ENCODE measurements at places on chromosomes 12 and 14.

DNA sequence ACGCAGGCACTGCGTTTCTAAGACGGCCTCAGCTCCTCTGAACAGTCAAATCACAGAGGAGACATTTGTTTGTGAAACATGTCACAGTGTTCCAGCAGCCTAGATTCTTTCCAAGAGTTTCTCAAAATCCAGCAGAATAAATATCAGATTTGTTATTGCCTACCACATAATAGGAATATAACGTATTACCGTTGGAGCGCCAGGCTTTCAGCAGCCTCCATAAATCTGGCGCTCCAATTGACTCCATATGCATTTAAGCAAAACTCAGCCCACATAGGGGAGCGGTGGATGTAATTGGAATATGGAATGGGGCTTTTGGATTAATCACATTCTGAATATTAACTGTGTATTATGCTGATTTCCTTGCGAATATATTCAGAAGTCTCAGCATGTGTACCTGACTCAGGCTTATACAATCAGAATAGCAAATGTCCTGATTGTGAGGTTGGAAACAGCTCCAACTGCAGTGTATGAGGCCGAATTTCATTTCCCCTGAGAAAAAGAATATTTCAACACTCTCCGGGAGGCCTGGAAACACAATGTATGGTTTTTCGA lies 174.0 kb downstream of the ASCL4 start:
- DNase-seq = no peak

- no peak for DNase-seq
Observed at GRCh38 chr12:29148596-29148910, 525 bp upstream of the FAR2 start.

- DNase-seq = no peak
Observed at GRCh38 chr14:94550041-94550440, 11.2 kb upstream of the SERPINA4 start.

- no peak for DNase-seq
Observed at GRCh38 chr14:59155886-59156285, 32.6 kb upstream of the DAAM1 start.

- DNase-seq = no peak
Observed at GRCh38 chr12:14957551-14958168, 3.7 kb downstream of the ARHGDIB start.

DNA sequence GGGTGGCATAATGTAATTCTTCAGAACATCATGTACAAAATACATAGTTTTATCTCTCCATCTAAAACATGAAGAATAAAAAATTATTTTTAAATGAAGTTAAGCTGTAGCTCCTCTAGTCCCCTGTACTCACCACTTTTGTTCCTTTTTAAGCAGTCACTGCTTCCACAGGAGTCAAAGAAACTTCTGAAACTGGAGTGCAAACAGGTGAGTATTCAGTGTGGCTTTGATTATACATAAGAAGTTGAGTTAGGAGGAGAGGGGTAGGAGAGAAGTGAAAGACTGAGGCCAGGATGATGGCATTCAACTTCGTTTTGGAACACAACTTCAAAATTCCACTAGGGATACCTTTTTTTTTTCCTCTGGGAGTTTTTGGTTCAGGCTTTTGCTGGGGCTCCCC lies 131.4 kb upstream of the CNTN1 start:
- no peak for DNase-seq

GRCh38 chr14:73286598-73286997 lies 49.3 kb downstream of the PAPLN start:
- no peak for DNase-seq

GRCh38 chr12:116980083-116980482 lies 69.3 kb downstream of the FBXW8 start:
- no peak for DNase-seq

DNA sequence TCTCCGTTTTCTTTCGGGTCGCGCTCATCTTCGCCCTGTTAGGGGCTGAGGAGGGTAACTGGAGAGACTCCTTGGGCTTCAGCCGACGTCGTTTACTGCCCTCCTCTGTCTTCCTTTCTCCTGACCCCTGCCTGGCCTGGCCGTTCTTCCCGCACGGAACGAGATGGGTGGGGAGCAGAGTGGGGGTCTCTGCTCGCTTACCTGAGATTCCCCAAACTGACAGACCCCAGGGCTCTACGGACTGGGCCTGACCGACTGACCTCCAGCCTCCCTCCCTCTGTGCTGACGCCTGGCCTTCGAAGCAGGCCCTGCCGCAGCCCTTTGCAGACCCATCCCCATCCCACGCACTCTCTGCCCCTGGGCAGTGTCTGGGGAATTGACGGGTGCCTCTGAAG lies 439 bp downstream of the GOLGA5 start:
- DNase-seq = no peak

DNA sequence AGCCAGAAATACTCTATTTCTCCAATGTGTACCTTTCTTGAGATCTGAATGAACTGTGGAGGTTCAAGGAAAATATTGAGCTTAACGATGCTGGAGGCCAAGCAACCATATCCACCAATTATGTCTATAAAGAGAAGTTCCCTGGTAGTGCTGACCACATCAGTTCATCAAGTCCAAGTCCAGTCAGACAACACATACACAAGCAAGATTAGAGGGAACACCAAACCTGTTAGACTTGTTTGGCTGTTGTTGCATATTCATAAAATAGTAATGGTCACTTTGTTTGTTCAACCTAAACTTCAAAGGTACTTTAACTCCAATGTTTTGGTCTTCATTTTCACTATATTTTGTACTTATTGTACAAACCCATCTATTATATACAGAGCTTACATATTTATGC lies 81.6 kb downstream of the LMO3 start:
- no peak for DNase-seq

- DNase-seq = no peak
Observed at GRCh38 chr14:59036134-59036533, 152.3 kb upstream of the DAAM1 start.

DNA sequence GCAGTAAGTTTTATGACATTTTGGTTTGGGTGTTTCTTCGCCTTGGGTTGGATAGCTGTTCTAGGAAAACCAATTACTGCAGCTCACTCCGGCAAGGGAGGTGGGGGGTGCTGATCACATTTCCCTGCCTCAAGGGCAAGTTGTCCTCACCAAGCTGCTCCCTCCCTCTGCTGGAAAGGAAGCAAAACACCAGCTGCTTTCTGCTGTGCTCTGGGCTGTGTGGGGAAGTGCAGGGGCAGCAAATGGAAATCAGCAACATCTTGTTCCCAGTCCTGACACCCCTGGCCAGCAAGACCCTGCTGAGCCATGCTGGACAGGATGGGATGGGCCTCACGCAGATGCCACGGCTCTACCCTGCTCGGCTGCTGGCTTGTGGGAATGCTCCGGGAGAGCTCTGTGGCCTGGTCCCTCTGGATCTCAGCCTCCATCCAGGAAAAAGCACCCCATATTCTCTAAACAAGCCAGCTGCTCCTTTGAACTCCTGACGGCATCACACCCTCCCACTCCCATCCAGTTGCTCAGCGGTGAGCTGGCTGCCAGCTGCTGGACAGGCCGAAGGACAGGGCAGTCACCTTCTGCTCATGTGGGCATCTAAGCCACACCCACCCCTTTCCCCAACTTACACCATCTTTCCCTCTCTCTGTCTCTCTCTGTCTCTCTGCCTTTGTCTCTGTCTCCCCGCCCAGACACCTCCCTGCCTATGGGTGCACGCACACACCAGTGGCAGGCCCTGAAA lies 52.4 kb upstream of the EIF5 start:
- no peak for DNase-seq

- DNase-seq = no peak
Observed at GRCh38 chr14:91283666-91284065, 39.2 kb upstream of the GPR68 start.

- peak; percentile 85 for DNase-seq
Observed at GRCh38 chr12:80186727-80187217, 87.4 kb downstream of the OTOGL start.

GRCh38 chr12:5557906-5558305 lies 126.0 kb downstream of the NTF3 start:
- DNase-seq = no peak

- DNase-seq = no peak
Observed at GRCh38 chr12:58537278-58537677, 383.0 kb downstream of the LRIG3 start.

DNA sequence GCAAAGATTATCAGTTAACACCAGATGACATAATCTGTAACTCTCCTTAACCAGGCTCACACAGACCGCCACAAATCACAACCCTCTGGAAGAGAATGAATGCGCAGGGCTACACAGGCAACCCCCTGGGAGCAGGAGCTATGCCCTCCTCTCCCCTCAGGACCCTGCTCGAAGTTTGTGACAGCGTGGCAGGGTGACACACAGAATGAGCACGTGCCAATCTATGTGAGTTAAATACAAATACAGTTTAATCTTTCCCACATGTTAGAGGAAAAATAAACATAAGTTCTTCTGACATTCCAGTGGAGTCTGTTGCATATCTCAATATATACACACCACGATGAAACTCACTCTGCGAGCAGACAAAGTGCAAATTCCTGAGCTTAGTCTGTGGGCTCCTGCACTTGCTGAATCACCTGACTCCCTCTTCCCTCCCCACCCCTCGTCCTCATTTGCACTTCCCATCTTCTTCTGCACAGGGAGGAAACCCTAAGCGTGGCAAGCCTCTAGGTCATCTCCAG lies 37.6 kb downstream of the BCAT1 start:
- no peak for DNase-seq

DNA sequence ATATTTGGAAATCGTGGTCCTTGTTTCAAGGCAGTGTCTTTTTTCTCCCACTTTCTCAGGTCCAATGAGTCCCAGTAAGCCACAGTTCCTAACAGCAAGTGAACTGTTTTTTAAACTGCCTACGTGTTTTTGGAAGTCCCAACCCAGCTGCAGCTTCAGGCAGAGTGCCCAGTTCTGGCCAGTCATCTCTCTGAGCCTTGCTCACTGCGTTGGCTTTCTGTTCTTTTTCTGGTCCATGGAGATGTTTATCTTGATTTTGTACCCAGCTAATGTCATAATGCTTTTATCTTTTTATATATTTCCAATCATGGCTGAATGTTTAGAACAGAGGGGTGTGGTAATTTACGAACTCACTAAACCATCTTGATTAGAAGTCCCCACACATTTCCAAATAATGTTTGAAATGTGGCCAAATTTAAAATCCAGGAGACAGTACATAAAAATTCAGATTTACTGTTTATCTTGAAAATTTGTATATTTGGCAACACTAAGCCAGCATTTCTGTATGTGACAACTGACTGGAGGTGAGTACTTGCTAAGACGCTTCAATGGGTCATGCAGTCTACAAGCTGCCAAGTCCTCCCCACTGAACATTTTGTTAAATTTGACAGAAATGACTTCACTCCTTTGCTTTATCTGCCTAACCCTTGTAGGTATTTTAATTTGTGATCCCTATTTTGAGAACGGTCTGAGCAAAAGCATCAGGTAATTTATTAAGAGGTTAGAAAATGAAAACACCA lies 46.1 kb upstream of the OTOGL start:
- DNase-seq = no peak

- DNase-seq = no peak
Observed at GRCh38 chr12:50768391-50768790, 4.5 kb downstream of the ATF1 start.

DNA sequence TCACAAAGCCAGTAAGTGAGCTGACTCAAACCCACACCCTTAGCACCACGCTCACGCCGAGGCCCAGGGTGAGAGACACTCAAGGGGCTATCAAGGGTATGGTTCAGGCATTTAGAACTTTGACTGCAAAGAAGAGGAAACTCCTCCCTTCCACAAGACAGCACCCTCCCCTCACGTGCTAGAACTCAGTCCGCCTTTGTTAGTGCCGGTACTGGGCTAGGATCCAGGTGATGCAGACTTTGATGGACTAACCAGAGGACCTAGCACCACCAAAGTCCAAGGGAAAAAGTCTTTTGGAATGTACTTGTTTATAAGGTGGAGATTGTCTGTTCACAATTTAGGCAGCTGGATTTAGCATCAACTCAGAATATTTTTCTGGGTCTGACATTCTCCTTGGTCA lies 33.7 kb downstream of the VWF start:
- DNase-seq = no peak

DNA sequence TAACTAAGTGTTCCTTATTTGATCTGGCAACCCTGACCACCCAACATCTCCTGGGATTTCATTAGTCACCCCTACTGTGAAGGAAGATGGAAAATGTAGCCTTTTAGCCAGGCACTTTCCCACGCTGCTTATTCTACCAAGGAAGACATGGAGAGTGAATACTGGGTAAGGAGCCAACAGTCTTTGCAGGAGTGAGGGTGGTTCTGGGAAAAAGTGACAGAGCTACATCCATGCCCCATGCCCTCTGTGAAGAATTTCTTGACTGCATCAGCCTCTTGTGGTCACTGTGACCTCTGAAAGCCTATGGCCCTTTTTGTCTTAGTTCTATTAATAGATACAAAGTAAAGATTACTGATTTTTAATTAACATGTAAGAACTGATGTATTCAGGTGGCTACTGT lies 196.0 kb upstream of the EEA1 start:
- no peak for DNase-seq

Measured in DMS153 (cell line).